ENCODE measurements at places on chromosomes 7 and 10.

DNA sequence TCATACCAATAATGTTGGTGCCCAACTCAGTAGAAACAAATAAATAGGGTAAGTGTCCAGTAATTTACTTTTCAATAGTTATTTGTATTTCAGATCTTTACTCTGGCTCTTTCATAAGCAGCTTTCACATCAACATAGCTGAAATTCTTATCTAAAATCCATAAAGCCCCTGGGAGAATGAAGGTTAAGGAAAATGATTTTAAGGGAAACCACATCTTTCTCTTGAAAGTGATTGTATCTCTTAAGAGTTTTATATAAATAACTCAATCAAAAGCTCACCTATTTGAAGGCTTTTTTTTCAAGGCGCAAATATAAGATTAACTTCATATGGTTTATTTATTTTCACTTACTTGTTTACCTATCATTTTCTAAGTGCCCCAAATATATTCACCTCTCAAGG, 324.4 kb downstream of the HGF start:
- DNase-seq: no peak

GRCh38 chr10:49600046-49600445, 10.1 kb upstream of the SLC18A3 start:
- DNase-seq: no peak

- DNase-seq: no peak
Measured at GRCh38 chr7:36605261-36606051, 118.8 kb downstream of the AOAH start.

DNA sequence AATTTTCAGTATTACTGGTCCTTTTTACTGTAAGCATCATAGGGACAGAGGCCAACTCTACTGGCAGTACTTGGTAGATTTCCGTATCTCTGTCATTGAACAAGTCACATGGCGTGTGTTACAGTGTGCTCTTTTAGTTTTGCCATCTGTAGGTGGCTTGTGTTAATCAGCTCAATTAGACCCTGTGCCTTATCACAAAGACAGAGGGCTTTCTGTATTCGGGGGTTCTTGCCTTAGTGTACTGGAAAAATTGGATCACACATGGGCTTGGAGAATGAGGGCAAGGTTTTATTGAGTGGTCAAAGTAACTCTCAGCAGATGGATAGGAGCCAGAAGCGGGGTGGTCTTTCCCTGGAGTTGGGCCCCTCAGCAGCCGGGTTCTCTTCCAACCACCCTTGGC, 21.3 kb upstream of the LRGUK start:
- no peak for DNase-seq

DNA sequence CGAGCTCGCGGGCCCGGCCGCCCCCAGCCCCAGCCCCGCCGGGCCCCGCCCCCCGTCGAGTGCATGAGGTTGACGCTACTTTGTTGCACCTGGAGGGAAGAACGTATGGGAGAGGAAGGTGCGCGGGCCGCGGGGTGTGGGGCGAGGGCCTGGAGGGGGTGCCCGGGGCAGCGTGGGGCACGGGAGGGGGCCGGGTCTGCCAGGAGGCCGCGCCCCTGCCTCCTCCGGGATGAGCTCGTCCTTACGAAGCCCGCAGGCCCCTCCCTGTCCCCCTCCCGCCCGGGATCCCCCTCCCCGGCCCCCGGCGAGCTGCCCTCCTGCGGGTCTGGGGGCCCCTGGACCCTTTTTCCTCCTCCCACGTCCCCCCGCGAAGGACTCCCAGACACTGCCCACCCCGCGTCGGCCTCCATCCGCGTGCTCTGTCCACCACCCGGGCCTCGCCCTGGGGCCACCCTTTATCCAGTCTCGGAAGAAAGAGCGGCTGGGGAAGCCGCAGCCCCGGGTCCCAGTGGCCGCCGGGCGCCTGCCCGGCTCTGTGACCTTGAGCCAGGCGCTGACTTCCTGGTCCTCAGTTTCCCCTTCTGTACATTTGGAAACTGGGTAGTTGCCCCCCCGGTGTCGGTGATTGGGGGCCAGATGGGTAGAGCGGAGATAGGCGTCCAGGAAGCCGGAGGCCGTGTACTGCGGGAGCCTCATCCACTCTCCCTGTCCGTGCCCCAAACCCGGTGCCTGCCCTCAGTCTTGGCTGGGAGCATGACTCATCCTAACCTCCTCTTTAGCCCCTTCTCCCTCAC, 521 bp downstream of the LIMK1 start:
- no peak for DNase-seq

GRCh38 chr7:80781561-80781979, 137.3 kb downstream of the SEMA3C start:
- DNase-seq: no peak

GRCh38 chr7:99142727-99143520, 984 bp downstream of the SMURF1 start:
- DNase-seq: peak; percentile 80

- no peak for DNase-seq
Measured at GRCh38 chr7:6384327-6384726, 63.4 kb downstream of the DAGLB start.

DNA sequence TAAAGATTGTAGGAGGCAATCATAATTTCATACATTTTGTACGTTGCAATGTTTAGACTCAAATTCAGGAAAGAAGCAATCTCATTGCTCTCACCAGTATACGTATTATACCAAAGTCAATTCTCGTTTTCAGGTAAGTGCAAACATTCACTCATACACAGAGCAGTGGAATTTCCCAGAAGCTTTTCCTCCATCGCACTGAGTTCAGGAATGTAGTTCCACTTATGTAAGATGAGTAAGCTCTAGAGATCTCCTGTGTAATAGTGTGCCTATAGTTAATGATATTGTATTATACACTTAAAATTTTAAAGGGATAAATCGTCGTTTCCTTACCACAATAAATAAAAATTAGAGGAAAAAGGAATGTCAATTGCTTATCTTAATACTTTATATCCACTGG, 470.8 kb upstream of the KCND2 start:
- no peak for DNase-seq

Measured in activated effector memory CD4-positive, alpha-beta T cell treated with Interleukin-2 at 50 U/mL for 16 hours (primary cell).